ENCODE measurements at places on chromosomes 6 and 20.

DNA sequence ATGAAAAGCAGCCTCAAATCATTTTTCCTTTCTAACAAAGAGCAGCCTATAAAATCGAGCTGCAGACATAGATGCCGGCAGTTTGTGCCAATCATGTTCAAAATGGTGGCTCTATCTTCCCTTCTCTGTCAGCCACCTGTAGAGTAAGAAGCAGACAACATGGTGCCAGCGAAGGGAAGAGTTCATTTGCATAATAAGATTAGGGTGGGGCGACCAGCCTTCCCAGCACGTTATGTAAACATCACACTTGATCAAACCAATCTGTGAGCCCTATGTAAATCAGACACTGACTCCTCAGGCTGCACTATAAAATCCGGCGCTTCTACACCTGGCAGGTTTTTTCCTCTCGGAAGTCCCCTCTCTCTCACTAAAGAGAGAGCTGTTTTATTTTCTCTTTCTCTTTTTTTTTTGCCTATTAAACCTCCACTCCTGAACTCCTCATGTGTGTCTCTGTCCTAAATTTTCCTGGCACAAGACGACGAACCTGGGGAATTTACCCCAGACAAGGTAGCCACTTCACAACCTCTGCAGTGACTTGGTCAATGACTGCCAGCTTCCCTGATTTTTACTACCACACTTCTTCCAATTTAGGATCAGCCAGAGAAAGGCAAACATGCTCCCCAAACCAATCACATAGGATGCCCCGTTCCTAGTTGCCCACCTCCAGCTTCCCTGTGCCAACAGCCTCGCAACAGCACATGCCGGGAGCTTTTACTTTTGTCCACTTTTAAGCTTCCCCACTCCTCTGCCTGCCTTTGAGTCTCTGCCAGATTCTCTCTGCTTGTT, 12.9 kb downstream of the TPMT start:
- DNase-seq = no peak

- DNase-seq = no peak
Measured at GRCh38 chr20:39021748-39022147, 59.6 kb downstream of the DHX35 start.

GRCh38 chr6:132333639-132334520, 67.4 kb downstream of the MOXD1 start:
- DNase-seq = peak; percentile 20

DNA sequence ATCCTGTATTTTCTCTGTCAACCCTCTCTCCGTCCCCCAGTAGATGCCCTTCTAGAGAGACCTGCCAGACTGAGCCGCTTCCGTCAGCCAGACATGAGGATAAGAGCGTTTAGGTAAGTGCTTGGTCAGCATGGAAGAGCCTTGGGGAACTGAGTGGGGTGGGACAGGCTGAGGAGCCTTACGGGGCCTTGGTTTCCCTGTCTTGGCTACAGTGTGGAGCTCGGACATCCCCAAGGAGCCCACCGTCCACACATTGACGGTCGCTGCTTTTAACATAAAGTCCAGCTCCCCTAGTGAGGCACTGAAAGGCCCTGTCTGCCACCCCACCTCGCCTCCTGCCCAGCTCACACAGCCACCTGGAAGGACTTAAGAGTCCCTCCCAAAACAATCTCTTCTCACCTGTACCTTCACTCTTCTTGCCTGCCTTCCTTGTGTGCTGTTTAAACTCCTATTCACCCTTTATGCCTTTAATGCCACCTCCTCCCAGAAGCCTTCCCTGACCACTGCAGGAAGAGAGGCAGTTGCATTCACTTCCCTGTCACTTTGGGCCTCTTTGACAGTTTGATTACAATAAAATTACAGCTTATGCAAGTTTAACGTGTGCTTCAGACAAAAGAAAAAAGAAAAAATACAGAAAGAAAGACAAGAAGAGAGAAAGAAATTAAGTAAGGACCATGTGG, 42.3 kb downstream of the PDYN start:
- no peak for DNase-seq

DNA sequence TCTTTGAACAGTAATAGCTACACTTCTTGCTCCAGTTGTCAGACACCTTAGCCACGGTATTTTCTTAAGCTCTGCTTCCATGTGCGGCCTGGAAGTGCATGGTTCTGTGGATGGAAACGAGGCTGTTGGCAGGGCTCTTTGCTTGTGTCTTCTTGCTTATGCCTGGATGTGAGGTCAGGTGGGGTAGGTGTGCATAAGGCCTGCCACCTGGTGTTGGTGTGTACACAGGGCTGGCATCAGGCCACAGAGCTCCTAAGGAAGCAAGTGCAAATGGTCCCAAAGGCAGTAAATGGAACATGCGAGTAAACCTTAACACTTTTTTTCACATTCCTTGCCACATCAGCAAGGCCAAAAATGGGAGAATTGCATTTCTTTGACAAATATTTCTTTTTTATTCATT, 158.1 kb upstream of the GMDS start:
- DNase-seq = no peak

DNA sequence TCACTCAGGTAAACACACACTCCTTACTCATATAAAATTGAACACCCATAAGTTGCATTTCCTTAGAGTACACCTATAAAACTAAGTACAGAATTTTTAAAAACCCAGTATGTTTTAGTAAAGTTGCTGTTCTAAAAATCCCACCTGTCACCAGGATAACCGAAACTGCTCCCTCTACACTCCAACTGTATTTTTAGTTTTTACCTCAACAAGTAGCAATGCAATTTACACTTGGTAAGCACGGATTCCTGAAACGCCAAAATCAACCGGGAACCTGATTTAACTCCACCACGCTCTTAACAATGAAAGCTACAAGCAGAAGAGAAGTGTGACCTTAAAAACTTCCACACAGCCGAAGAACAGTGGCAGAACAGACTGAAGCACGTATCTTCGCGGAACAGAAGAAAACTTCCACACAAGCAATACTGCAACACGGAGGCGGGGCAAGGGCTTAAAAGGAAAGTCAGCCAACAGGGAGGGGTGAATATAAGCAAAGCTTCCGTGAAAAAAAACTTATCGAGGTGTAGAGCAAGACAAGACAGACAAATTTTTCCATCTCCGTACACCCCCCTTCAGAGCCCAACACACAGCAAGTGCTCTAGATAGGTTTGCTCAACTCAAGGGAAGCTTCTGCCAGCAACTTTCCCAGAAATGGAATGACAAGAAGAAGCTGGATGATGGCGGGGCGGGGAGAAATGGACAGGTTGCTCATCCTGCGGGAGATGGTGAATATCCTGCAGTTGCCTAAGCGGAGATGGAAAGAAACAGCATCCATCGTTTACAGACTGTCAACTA, 1.4 kb downstream of the STAU1 start:
- DNase-seq = no peak

DNA sequence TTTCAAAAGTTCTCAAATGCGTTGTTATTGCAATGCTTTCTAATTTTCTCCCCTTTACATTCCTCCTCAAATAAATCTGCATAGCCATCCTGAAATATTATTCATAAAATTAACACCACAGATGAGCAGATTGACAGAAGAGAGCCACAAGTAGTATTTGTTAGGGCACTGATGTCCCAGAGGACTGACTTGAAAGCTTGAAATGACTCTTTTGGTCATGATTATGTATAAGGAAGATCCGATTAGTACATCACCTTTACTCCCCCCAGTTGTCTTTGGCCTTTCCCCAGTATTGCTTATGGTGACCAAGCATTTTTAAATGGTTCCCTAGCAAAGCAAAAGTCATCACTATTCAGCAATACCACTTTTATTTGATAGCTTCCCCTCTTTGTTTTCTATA, 187.6 kb downstream of the ADAT2 start:
- DNase-seq = no peak

GRCh38 chr20:40632346-40632976, 56.6 kb downstream of the MAFB start:
- no peak for DNase-seq

- DNase-seq = no peak
Measured at GRCh38 chr6:142853244-142854180, 91.5 kb downstream of the HIVEP2 start.

- no peak for DNase-seq
Measured at GRCh38 chr6:14734416-14735340, 511.2 kb upstream of the JARID2 start.

DNA sequence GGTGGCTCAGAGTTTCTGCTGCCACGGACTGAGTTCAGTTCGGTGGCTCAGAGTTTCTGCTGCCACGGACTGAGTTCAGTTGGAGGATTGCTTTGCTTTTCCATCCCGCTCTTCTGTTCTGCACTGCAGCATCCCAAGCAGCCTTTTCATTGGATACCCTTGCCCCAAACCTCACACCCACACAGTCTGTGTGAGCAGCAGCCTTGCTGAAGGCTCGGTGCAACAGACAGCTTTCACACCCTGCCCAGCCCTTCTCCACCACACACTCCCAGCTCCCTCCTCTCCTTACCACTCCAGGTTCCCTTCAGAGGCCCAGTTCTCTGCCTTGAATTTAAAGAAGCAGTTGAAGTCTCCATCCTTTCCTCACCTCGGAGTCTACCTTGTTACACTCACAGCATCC, 52.5 kb upstream of the CHD6 start:
- no peak for DNase-seq

- DNase-seq = no peak
Measured at GRCh38 chr6:46915380-46915779, 6.4 kb downstream of the ADGRF5 start.

DNA sequence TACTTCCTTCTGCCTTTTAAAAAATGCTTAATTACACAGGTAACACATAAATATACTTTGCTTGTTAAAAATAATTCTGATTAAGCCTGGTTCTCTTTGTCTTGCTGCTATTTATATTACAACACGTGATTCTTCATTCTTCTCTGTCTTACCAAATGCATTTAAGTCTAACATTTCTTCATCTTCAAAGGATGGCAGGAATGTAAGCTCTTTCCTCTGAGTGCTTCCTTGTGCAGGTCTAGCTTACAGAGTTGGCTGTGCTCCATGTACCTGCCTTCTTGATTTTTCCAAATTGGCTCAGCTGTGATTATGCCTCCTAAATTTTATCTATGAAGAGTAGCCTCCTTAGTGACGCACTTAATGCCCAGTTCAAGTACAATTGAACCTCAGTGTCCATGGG, 44.4 kb downstream of the RNF144B start:
- DNase-seq = no peak

DNA sequence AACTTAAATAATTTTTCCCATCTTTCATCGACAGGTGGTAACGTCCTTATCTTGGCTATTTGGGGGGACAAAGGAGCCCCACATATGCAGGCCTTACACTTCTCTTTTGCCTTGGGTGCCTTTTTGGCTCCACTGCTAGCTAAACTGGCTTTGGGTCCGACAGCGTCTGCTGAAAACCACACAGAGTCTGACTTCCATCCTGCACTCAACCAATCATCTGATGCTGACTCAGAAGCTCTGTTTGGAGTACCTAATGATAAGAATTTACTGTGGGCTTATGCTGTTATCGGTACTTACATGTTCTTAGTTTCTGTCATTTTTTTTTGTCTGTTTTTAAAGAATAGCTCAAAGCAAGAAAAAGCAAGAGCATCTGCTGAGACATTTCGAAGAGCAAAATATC, 178.5 kb downstream of the SLC16A10 start:
- DNase-seq = no peak

GRCh38 chr6:69976591-69977090, 110.3 kb downstream of the COL19A1 start:
- no peak for DNase-seq

DNA sequence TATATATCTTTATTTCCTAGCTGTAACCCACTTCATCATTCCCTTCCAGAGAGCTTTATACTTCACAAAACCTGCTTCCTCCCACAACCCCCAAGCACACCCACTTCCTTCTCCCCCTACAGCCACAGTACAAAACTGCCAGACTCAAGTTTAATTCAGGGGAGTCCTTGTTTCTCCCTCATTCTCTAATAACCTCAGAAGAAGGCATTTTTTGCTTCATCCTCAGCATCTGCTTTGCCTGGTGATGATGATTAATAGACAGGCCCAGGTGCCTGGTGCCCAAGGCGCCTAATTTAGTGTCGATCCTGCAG, 414.3 kb downstream of the KIF16B start:
- no peak for DNase-seq

DNA sequence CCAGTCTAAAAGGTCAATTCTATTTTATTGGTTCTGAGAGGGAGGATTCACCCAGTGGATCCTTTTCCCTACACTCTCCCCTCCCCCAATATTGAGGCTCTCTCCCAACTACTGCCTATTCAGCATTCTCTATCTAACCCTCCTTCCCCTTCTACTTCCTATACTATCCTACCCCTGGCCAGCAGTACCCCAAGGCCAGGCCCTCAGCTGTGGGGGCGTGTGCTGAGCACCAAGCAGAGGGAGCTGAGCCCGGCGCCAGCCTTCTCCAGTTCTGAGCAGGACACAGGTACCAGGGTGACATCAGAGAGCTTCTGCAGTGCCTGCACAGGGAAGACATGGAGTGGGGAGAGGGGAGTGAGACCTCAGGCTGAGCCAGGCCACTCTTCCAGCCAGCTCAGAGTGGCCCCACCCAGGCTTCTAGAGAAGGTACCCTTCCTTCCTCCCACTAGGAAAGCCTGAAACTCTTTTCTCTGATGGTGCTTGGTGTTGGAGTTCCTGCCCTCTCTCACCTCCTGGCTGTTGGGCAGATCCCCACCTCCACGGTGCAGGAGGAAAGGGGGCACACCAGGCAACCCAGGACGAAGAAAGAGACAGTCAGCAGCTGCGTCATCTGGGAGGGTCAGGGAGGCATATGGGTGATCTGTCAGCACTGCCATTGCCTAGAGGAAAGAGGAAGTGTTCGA, 1.9 kb downstream of the DDAH2 start:
- no peak for DNase-seq

- DNase-seq = no peak
Measured at GRCh38 chr6:143959927-143960326, 48.1 kb downstream of the PLAGL1 start.

- DNase-seq = no peak
Measured at GRCh38 chr6:14051355-14051754, 66.2 kb upstream of the CD83 start.

GRCh38 chr6:144265390-144265789, 19.7 kb upstream of the UTRN start:
- DNase-seq = peak; percentile 15

- DNase-seq = no peak
Measured at GRCh38 chr6:10521104-10521808, at the start of gene GCNT2. Gene GCNT2 (plus strand): TSS chr6:10521351. CDS start chr6:10528912, 7,561 bp downstream.

All from progenitor cell of endocrine pancreas (in vitro differentiated cells).